Neuronal stem cell (in vitro differentiated cells): ENCODE measurements at places on chromosomes 12 and 14.

DNA sequence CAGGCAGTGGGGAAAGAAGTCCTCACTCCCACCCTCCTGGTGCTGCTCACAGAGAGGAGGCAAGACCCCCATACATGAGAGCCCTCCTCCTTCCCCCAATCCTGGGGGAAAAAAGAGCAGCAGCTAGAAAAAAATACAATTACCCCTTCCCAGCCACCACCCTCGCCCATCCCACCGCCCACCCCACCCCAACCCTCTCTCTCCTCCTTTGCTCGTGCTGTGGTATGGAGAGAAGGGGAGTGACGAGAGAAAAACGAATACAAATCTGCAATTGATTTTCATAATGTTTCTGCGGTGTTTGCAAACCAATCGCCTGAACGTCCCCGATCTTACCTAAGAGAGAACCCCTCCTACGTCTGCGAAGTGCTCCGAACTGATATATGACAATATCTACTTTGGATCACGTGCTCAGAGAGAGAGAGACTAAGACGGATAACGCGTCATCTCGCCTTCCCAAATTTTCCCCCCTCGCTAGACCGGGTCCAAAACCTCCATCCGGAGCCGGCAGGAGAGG, at the start of gene HOXC11:
Gene HOXC11, plus strand, starts transcription at position 405 of the 514 bp plus-strand sequence. CDS start 116 bp downstream, outside the sequence.
- no peak for DNase-seq

GRCh38 chr14:103188810-103189480, 65.7 kb downstream of the TNFAIP2 start:
- DNase-seq: no peak

DNA sequence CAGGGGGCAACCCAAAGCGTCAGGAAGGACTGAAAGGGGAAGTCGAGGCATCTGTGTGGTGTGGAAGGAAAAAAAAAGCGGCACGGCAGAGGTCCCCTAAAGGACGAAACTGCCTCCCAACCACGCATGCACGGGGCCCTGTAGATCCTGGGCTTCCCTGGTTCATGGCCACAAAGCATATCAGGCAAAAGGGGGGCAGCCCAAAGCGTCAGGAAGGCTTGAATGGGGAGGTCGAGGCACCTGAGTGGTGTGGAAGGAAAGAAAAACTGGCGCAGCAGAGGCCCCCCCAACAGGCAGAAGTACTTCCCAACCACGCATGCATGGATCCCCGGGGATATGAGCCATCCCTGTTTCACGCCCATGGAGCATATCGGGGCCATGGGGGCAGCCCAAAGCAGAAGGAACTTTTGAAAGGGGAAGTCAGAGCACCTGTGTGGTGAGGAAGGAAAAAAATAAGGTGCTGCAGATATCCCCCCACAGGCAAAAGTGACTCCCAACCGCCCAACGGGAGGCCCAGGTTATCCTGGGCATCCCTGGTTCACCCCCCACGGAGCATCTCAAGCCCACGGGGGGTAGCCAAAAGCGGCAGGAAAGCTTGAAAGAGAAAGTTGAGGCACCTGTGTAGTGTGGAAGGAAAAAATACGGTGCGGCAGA, 581.2 kb downstream of the ALG10 start:
- DNase-seq: no peak

DNA sequence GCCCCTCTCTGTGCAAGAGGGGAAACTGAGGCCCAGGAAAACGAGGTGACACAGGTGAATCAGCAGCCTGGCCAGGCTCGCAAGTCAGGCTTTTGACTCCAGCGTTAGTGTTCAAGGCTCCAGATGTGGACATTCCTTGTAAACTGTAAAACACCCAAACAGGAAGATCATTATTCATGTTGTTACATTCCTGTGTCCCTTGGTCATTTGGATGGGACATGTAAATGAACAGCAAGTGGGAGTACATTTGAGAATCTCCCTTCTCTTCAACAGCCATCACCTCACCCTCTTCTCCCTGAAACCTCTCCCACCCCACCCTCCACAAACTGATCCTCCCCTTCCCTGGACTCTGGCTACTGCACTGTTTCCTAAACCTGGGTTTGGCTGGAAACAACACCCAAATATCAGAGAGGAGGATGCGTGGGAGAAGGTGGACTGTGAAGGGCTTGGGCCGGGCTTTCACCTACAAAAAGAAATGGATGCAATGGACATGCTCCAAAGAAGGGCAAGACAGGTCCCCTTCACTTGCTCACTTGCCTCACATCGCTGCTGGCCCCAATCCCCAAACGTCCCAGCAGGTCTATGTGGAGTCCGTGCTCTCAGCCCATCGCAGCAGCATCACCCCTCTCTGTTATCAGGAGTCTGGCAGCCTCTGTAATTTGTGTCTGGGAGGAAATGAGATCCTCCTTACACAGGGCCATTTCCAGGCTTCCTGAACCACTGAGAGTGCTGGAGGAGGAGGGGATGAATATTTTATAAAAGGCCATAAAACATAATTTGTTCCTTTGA, 76.7 kb downstream of the GALNT8 start:
- no peak for DNase-seq

DNA sequence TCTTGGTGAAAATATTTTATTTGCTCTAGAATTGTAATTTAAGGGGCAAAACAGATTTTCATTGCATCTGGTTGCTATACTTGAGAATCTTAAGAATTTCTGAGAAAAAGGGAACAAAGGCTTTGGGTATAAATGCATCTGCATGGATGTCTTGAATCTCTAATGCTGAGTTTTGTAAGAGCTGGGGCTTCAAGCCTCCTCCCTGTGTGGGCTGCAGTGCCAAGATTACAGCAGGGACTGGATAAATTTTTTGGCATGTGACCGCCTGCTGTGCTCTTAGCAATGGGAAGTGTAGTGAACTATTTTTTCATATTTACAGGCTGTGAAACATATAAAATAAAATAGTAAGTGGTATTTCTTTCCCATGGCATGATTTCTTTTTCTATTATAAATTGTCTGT, 70.0 kb downstream of the SLC38A6 start:
- no peak for DNase-seq

GRCh38 chr14:54867011-54867410, 35.6 kb downstream of the GCH1 start:
- DNase-seq: no peak

DNA sequence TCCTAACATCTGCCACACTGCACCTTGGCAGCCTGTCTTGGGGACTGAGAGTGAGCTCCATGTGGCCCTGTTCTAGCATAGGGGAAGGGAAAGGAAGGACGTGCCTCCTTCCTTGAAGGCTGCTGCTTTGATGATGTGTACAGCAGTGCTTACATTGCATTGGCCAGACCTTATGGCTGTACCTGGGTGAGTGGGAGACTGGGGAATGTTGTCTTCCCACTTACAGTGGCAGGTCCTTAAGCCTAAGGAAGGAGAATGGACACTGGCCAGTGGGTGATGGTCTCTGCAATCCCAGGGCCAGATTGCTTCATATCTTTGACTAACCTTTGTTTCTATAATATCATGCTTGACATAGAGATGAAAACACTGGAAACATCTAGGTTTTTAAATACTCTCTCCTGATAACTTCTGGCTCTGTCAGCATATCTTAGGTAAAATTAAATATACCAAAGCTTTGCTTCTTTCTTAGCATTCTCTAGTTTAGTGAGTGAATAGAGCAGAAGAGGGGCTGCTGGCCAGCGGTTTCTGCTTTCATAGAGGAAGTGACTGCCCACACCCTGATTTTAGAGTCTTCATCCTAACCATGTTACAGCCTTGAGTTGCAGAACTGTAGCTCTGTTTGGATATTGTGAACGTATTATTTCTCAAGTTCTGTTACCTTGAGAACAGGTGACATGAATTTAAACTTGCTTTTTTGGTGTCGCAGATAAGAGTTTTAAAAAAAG, 27.2 kb downstream of the KLC1 start:
- no peak for DNase-seq
